HFFc6 (cell line): ENCODE measurements at places on chromosomes 1 and 21.

DNA sequence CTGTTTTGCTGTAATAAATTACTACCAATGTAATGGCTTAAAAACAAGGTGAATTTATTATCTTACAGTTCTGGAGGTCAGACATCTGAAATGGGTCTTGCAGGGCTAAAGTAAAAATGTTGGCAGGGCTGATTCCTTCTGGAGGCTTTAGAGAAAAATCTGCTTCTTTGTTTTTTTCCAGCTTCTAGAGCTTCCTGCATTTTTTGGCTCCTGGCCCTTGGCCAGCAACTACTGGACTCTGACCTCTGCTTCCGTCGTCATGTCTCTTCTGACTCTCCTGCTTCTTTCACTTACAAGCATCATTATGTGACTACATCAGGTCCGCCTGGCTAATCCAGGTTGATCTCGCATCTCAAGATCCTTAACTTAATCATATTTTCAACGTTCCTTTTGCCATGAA is 350.9 kb downstream of the S1PR1 start:
- DNase-seq, result no peak

GRCh38 chr1:70874818-70875217 is 172.8 kb downstream of the PTGER3 start:
- peak; percentile 29 for DNase-seq

GRCh38 chr21:45093035-45093532 is 18.7 kb downstream of the ADARB1 start:
- DNase-seq, result no peak

GRCh38 chr1:201286445-201286844 is 3.1 kb downstream of the PKP1 start:
- no peak for DNase-seq

GRCh38 chr1:29636936-29637335 is 400.6 kb downstream of the PTPRU start:
- DNase-seq, result no peak

- no peak for DNase-seq
These were observed 6.6 kb downstream of the SPATA21 start for GRCh38 chr1:16430606-16431005.

- peak; percentile 17 for DNase-seq
These were observed 160.9 kb upstream of the FMN2 start for GRCh38 chr1:239930686-239931262.

DNA sequence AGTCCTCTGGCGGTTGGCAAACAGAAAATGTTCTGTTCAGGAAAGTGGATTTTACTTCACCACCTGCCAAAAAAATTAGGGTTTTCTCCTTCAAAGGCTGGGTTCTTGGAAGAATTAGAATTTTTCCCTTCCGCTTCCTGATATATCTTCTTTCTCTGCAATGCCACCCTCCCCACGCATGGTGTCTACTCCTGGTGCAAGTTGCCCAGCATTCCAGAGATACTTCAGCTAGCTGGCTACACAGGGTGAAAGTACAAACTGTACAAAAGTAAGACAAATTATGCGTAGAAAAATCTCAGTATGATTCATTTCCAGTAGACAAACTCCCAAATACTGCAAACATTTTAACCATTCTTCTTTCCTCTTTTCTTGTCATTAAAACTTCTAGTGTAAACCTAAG is 430.1 kb upstream of the ESRRG start:
- DNase-seq, result no peak

GRCh38 chr1:233912447-233912846 is 8.0 kb downstream of the SLC35F3 start:
- no peak for DNase-seq

GRCh38 chr1:155940993-155941844 is at the start of gene RXFP4:
RXFP4 (plus strand) TSS chr1:155941638; CDS start chr1:155941710, 72 bp downstream.
- DNase-seq, result no peak
